Foreskin melanocyte (primary cell): ENCODE measurements at places on chromosomes 3 and 15.

DNA sequence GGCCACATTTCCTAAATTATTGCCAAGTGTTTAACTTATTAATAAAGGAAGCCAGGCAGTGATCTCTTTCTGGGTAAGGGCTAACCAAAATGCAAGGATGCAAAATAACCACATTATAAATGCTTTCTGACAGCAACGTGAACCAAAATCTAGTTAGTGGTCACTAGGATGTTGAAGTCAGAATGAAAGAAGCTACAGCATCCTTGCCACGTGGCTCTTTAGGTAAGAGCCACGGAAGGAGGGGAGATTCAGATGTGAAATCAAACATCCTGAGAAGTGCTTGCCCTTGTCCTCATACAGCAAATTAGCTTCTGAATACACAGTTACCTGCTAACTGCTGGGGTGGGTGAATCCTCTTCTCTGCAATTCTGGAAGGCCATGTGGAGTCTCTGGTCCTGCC is 246.2 kb downstream of the FEZF2 start:
- no peak for DNase-seq

- no peak for DNase-seq
Measured at GRCh38 chr3:125120379-125121122, 64.8 kb upstream of the HEG1 start.

DNA sequence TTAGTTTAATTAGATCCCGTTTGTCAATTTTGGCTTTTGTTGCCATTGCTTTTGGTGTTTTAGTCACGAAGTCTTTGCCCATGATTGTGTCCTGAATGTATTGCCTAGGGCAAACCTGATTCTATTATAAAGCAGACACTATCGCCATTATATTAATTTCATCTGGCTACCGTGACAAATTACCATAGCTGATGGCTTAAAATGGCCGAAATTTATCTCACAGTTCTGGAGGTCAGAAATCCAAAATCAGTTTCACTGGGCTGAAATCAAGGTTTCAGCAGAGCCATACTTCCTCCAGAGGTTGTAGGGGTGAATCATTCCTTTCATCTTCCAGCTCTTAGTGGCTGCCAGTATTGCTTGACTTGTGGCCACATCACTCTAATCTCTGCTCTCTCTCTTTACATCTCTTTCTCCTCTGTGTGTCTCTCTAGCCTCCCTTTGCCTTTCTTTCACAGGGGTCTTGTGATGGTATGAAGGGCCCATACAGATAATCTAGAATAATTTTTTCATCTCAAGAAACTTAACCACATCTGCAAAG is 31.7 kb upstream of the FRMD4B start:
- DNase-seq: peak; percentile 91

- no peak for DNase-seq
Measured at GRCh38 chr3:41365973-41366372, 166.7 kb downstream of the CTNNB1 start.

DNA sequence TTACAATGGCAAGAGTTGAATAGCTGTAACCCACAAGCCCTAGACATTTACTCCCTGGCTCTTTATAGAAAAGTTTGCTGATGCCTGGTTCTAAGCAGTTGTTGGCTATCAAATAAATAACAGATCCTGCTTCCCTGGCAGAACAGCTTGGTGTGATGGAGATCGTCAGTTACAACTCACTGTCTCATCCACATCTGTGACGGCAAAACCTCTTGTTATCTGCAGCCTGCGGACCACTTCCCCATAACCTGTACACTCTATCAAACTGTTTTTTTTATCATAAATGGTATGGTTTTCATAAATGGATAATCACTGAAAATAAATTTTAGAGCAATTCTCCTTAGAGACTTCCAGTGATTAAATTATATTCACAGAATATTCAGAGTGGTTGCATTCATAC is 14.1 kb downstream of the ZDHHC3 start:
- no peak for DNase-seq

- DNase-seq: no peak
Measured at GRCh38 chr15:38538328-38539007, 26.1 kb downstream of the RASGRP1 start.

DNA sequence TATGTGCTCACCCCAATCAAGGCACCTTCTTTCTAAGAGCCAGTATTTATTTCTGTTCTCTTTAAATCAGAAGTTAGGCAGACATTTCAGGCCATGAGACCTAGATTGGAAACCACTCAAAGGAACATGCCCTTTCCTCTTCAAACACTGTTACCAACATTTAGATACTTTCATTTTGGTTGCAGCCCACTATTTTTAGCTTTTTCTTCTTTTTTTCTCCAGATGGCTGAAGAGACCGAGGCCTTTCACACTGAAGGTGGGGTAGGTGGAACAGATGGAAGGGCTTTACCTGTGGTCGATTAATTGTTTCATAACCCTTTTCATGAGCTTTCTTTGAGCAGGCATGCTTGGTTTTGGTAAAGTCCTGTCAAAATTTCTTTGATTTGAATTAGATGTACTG is 10.9 kb upstream of the LZTFL1 start:
- DNase-seq: no peak

- DNase-seq: no peak
Measured at GRCh38 chr3:102480139-102480538, 45.3 kb downstream of the ZPLD1 start.

DNA sequence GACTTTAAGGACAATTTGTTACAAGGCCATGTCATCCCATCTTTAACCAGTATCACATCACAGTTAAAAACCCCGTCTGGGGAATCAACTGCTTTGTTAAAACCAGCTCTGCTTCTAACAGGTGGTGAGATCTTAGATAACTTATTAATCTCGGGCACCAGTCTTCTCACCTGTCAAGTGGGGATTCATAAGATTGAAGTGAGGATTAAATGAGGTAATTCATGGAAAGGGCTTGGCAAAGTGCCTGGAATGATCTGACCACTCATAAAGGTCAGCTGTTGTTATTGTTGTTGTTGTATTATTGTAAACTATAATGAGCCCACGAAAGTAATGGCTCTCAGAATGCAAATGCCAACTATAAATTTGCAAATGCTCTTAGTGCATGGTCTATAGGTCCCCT is 30.1 kb upstream of the SLC24A5 start:
- DNase-seq: no peak

GRCh38 chr3:112175646-112176045 is 42.6 kb upstream of the GCSAM start:
- no peak for DNase-seq

- peak; percentile 70 for DNase-seq
Measured at GRCh38 chr3:117997201-117998049, 1037.2 kb downstream of the IGSF11 start.

- no peak for DNase-seq
Measured at GRCh38 chr3:31402117-31402516, 130.6 kb upstream of the STT3B start.

- DNase-seq: no peak
Measured at GRCh38 chr3:194112120-194113106, 23.5 kb upstream of the HES1 start.

- no peak for DNase-seq
Measured at GRCh38 chr15:97652700-97653167, 307.8 kb upstream of the ARRDC4 start.

DNA sequence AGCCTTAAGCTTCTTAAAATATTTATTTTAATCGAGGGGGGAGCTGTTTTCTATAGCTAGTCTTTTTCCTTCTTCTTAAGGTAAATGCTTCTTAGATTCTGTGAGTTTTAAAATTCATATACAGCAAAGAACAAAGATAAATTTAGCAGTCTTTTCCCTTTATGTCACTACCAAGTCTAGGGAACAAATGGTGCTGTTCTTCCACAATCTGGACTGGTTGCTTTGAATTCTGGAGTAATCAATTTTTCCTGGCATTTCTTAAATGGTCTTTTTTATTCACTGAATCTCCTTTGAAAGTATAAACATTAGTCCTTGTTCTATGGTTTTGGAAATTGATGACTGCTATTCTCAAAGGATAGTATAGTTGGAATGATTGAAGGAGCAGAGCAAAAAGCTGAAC is 82.8 kb downstream of the CHL1 start:
- no peak for DNase-seq

- no peak for DNase-seq
Measured at GRCh38 chr15:95292785-95293450, 1037.6 kb upstream of the NR2F2 start.

DNA sequence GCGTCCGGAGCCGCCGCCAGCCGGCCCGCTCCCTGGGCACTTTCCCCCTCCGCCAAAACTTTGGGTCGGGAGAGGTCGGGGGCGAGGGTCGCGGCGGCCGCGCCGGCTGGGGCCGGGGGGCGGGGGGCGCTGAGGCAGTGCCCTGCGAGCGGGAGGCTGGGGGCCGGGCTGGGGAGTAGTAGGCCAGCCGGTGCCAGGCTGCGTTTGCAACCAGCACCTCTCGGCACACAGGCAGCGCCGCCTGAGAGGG is 452 bp downstream of the BBX start:
- no peak for DNase-seq

DNA sequence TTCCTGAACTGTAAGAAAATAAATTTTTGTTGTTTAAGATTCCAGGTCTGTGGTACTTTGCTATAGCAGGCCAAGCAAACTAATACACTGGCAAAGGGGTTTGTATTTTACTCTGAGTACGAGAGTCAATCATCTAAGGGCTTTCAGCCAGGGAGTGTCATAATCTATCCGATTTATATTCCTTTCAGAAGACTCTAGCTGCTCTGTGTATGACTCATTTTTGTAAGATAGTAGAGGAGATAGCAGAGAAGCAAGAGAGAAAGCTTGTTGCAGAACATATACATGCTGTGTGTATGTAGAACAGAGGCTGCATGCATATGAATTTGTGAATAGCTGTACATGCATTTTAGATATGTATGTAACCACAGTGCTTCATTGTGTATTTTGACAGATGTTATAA is 577.9 kb upstream of the EPHA6 start:
- DNase-seq: no peak

DNA sequence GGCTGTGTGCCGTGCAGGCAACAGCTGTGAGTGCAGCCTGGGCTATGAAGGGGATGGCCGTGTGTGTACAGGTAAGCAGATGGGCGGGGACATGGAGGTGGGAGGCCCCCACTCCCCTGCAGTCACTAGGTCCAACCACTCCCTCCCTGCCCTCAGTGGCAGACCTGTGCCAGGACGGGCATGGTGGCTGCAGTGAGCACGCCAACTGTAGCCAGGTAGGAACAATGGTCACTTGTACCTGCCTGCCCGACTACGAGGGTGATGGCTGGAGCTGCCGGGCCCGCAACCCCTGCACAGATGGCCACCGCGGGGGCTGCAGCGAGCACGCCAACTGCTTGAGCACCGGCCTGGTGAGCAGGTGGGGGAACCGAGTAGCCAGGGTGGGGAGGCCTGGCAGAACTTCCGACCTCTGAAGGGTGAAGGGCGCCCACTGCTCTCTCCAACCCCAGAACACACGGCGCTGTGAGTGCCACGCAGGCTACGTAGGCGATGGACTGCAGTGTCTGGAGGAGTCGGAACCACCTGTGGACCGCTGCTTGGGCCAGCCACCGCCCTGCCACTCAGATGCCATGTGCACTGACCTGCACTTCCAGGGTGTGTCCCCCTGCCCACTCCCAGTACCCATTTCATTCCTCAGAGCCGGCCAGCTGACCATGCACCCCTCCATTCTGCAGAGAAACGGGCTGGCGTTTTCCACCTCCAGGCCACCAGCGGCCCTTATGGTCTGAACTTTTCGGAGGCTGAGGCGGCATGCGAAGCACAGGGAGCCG is 11.6 kb downstream of the NT5DC2 start:
- no peak for DNase-seq

- peak; percentile 57 for DNase-seq
Measured at GRCh38 chr15:40941528-40942336, 11.5 kb upstream of the CHAC1 start.

DNA sequence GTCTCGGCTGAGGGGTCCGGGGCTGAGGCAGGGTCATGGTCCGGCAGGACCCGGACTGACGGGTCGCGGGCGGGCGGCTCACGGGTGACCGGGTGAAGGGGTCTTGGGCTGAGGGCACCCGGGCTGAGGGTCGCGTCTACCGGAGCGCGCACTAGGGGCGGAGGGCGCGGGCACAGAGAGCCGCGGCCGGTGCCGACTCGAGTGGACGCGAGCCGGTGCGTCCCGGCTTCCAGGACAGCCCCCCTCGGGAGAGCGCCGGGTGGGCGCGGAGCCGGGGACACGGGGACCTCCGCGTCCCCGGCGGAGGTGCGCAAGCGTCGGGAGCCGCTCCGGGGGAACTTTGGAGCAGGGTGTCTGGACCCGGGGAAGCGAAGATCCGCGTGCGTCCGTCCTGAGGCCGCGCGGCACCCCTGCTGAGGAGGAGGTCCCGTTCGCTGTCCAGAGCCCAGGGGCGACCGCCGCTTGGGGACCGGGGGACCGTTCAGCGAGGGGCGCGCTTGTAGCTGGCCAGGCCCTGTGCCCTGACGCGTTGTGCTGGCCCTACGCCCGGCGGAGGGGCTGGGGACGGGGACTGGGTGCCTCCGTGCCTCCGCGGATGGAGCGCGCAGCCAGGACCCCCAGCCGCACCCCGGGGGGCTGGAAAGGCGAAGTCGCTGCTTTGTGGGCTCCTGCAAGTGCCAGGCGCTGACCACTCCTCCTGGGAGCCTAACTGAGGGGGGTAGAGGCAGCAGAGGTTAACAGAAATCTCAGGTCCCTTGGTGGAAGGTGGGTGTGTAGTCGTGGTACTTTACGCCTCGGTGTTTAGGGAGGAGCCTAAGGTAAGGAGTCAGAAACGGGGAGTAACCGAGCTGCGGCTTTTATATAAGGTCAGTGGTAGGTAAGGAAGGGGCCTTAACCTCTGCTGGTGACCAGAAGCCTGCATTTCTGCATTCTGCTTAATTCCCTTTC is at the start of gene PPARG:
PPARG (plus strand) TSS at position 889 of the 948 bp plus-strand sequence. CDS start 90,642 bp downstream, outside the sequence.
- DNase-seq: no peak

DNA sequence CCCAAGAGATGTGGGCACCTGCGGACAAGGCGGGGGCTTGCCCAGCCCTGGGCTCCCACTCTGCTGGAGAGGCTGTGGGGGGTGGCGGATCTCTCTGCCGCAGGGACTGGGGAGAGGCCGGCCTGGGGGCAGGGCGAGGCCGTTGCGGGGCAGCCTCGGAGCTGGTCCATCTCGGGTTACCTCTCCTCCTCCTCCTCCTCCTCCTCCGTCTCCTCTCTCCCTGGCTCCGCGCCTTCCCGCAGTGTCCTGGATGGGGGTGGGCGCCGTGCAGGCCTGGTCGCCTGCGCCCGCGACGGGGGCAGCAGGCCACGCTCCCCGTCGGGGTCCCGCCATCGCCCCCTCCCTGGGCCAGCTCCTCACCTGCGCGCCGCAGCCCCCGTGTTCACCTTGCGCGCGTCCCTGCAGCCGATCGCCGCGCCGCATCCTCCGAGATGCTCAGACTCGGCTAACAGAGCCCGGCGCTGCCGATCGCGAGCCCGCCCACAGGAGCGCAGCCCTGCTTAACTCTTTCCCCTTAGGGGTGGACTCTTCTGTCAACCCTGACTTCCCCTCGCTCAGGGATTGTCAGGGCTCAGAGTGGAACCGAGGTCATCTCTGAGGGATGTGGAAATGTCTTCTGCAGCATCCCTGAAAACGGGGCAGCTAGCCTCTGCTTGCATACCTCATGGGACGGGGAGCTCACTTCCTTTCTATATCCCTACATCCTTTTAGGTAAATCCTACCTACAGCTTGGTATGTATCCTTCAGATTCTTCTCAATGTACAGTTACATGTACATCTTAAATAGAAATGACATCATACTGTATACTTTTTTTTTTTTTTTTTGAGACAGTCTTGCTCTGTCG is at the start of gene PRRT3:
PRRT3 (minus strand) TSS at position 447 of the 844 bp plus-strand sequence. CDS start 2,293 bp downstream, outside the sequence.
- no peak for DNase-seq

GRCh38 chr3:193987186-193987585 is 148.8 kb upstream of the HES1 start:
- peak; percentile 63 for DNase-seq
